Smooth muscle cell of the pulmonary artery (primary cell): ENCODE measurements at places on chromosomes 7 and 10. TPM values are rescaled to one million over a fixed set of nuclear protein-coding genes. Genes with fewer than 3 reads are reported as not detected.

CFAP69 gene
- 10.6 and 13.4 TPM in 2 replicates for total RNA-seq

EIF5AL1 gene
- total RNA-seq = 0.13 and 0.26 TPM in 2 replicates

CYP3A4 gene
- total RNA-seq = not detected in 2 replicates

SGCE gene
- total RNA-seq = 43.2 and 116 TPM in 2 replicates

DOCK1 gene
- 68.6 and 78.5 TPM in 2 replicates for total RNA-seq

TAS2R3 gene
- 2.0 and 2.4 TPM in 2 replicates for total RNA-seq

TAS2R39 gene
- total RNA-seq = not detected in 2 replicates

AKR1C8 gene
- not detected in 2 replicates for total RNA-seq

PLXDC2 gene
- total RNA-seq = 12.7 and 22.9 TPM in 2 replicates

OR2A7 gene
- total RNA-seq = 0.07 and 0.40 TPM in 2 replicates

PTN gene
- total RNA-seq = 9.0 and 13.2 TPM in 2 replicates

GDF2 gene
- not detected in 2 replicates for total RNA-seq

CPN1 gene
- not detected in 2 replicates for total RNA-seq

LRRD1 gene
- 0.07 and 0.17 TPM in 2 replicates for total RNA-seq

DPYSL4 gene
- total RNA-seq = 17.9 and 52.0 TPM in 2 replicates

FAM25C gene
- not detected in 2 replicates for total RNA-seq

CYP2C8 gene
- 0.07 TPM in 1 of 2 replicates, not detected in the other for total RNA-seq

NKX2-3 gene
- total RNA-seq = not detected in 2 replicates

TAS2R41 gene
- not detected in 2 replicates for total RNA-seq

CCSER2 gene
- total RNA-seq = 30.2 and 32.5 TPM in 2 replicates

OR2A5 gene
- not detected in 2 replicates for total RNA-seq

DNAAF5 gene
- 17.8 and 24.1 TPM in 2 replicates for total RNA-seq
